CD4-positive, alpha-beta T cell treated with Interferon gamma for 1 hour (primary cell): ENCODE measurements at places on chromosomes 12 and 14.

DNA sequence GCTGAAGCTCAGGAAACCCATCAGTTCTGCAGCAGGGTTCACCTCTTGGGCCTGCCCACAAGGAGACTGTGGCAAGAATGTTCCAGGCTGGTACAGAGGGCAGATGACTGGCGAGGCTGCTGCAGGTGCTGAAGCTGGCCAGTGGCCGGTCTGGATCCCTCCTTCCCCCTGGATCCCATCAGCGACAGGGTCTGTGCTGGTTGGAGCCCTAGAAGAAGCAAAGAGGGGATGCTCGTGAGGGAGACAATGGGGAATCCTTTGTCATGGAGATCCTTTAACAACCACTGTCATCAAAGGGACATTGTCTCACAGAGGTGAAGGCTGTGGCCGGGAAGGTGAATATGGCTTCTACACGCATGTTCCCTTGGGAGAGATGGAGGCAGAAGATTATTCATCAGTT is 211.4 kb upstream of the TMEM132C start:
- DNase-seq: no peak

- no peak for DNase-seq
Measured at GRCh38 chr14:95402578-95402977, 82.9 kb upstream of the CLMN start.

DNA sequence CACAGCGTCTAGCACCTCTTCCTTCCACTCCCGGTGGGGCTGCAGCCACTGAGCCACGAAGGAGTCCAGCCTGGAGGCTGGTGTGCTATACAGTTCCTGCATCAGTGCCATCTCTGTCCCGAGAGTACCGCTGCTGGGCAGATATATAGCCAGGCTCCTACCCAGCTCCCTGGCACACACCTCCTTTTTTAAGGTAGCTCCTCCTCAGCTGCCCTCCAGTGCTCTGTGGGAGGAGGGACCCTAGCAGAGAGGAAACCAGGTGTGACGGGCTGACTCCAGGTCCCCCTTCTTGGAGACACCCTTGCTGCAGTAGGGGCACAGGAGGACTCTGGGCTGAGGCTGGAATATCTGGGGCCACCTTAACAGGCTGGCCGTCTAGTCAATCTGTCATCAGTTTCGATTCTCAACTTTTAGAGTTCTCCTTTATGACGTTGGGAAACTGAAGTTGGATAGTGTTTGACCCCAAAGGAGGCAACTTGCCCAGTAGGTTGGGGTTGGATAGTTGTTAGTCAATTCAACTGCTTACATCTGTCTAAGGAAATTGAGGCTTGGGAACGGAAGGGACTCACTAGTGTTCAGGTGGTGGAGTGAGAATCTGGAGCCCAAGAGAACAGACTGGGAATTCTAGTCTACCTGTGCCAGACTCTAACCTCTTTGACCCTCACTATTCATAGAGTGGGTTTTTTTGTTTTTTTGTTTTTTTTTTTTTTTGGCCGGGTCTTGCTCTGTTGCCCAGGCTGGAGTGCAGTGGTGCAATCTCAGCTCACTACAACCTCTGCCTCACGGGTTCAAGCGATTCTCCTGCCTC is at the start of gene OASL:
Gene OASL (minus strand): TSS at position 386 of the 808 bp plus-strand sequence. CDS start 275 bp downstream, at position 111.
- peak; percentile 83 for DNase-seq

GRCh38 chr12:58254463-58255100 is 313.2 kb downstream of the ATP23 start:
- DNase-seq: no peak

GRCh38 chr14:30656190-30656632 is 34.1 kb downstream of the SCFD1 start:
- peak; percentile 3 for DNase-seq

DNA sequence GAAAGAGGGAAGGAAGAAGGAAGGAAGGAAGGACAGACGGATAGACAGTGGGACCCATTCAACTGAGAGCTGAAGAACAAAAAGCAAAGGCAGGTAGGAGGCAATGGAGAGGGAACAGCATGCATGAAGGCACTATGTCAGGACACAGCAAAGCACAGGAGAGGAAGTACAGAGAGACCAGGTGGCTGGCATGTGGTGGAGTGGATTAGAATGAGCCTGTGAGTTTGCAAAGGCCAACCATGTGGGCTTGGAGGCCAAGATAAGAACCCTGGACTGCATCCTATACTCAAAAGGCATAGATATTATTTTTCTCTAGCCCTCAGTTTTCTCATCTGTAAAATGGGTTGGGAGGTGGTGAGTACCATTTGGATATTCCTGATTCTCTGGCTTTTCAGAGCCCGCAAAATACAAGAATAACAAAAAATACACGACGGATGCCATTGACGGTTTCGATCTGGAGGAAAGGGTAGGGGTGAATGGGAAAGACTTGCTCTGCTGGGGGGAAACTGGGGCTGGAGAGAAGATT is 102.9 kb downstream of the WSCD2 start:
- DNase-seq: no peak
